ENCODE measurements at places on chromosomes 2 and 18.
A peak's percentile ranks its signal among the peaks of the same experiment; 100 is the strongest.

GRCh38 chr18:44897816-44898215, 217.1 kb downstream of the SETBP1 start:
- DNase-seq: no peak

GRCh38 chr2:121828281-121828731, 72.9 kb downstream of the TSN start:
- DNase-seq: no peak

GRCh38 chr2:1714291-1715064, 29.8 kb downstream of the PXDN start:
- DNase-seq: no peak

DNA sequence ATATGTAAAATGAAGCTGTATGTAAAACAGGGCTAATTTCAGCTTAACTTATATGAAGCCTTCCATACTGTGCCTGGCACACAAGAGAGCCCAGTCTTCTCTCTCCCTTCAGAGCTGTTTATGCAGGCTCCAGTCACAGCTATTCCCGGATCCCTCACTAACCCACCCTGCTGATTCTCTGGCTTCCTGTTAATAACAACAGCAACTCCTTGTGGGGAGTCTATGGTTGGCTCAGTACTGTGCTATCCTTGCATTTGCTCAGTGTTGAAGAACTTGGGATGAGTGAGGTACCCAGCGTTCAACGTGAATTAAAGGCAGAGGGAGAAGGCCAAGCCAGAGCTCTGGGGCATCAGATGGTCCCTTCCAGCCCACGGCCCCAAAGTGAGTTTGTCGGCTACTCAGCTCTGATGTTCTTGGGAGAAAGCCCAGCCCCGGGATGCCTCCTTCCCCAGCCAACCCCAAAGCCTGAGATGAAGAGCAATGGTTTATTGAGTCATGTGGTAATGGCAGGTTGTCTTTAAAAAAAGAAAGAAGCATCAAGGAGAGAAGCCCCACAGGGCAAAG, 43.2 kb downstream of the PSD4 start:
- no peak for DNase-seq

DNA sequence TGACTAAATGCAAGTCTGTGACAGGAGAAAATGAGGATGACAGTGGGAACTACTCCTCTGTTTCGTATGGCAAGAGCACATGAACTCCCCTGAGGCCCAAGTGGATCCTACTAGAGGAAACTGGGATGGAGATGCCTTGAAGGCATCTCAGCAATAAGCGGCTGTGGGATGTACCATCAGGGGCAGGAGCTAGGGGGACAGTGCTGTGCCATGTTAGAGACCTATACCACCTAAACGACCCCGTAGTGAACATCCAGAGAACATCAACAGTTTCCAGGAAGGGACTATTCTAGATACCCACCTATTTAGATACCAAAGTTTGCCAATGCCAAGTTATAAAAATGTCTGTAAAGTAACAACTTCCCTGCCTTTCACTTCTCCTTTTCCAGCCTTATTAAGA, 860.8 kb upstream of the ACVR2A start:
- no peak for DNase-seq

- DNase-seq: no peak
Observed at GRCh38 chr2:227827143-227827542, 13.5 kb downstream of the CCL20 start.

GRCh38 chr2:241842620-241843211, 16.0 kb downstream of the PDCD1 start:
- DNase-seq: peak; percentile 89

GRCh38 chr2:2095360-2096093, 235.5 kb downstream of the MYT1L start:
- DNase-seq: no peak

DNA sequence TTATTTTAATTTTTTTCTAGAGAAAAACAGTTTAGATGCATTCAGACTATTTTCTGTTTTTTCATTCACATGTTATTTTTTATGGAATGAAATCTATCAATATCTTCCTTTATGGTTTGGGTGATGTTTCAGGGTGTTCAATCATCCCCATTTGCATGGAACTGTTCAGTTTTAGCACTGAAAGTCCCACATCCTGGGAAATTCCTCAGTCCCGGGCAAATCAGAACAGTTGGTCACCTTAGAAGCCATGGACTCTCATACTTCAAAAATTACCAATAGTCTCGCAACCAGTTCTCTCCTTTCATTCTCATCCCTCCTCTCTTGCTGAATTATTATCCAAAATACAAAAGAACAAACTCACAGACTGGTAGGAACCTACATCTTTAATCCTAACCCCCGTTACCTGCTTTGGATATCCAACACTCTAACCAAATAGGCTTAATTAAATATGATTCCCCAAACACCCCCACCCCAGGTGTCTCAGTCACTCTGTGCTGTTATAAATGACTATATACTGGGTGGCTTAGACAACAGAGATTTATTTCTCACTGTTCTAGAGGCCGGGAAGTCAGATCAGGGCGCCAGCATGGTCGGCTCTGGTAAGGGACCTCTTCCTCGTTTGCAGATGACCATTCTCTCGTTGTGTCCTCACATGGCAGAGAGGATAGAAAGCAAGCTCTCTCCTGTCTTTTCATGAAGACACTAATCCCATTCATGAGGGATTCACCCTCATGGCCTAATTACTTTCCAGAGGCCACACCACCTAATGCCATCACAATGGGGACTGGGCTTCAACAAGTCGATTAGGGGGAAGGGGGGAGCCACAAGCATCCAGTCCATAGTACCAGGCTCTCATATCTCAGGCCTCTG, 57.7 kb upstream of the SLC1A4 start:
- DNase-seq: no peak

DNA sequence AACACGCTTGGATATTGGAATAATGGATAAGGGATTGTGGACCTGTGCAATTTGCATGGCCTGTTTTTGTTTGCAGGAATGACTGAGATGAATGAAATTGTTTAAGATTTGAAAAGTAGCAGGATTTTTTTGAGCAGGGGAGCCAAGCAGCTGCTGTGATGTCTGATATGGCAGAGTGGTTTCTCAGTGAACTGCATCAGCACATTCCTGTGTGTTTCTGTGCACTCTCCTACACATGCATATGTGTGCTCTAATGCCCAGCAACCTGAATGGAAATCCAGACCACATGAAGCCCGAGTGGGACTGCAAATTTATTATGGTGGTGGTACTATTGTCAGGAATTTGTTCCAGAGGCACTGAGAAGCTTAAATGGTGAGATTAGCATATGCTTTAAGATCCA, 161.7 kb downstream of the PARD3B start:
- no peak for DNase-seq

DNA sequence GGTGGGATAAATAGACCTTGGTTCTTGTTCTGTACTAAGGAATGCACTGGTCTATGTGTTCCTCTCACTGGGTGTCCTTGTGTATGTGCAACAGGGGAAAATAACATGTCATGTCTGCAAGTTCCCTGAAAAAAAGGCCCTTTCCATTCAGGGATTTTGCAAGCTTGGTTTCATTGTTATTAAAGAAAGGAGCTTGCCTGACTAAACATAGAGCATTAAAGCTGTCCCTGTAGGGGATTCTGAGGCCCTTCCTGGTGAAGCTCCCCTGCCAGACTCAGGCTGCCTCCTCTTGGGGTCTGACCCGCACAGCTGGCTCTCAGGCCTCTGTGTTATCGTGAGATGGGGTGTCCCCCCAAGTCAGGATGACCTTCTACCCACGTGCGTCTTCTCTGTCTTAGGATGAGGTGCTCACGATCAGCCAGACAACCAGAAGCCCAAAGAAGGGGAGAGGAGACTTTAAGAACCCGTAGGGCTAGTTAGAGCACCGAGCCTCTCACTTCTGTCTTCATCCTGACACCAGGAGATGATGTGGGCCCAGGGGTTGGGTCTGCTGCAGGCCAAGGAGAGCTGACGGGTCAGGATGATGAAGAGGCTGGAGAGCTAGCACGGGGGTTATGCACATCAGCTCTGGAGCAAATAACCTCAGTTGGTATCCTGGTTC, 21.2 kb downstream of the CAPG start:
- no peak for DNase-seq

DNA sequence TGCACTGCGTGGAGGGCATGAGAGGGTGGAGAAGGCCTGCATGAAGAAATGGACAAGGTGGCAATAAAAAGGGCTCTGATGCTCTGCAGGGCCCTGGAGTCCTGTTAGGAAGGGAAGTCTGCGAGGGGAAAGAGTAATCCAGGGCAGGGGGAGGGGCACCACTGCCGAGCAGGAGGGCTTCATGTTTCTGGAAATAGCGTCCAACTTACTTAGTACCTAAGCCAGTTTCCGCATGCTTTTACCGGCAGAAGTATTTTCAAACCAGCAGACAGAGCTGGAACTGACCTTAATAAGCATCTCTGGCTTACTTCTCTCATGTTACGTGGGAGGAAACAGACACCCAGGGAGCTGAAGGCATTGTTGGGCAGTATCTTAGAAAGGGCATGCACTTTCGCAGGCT, 156.7 kb downstream of the GALNT14 start:
- no peak for DNase-seq

DNA sequence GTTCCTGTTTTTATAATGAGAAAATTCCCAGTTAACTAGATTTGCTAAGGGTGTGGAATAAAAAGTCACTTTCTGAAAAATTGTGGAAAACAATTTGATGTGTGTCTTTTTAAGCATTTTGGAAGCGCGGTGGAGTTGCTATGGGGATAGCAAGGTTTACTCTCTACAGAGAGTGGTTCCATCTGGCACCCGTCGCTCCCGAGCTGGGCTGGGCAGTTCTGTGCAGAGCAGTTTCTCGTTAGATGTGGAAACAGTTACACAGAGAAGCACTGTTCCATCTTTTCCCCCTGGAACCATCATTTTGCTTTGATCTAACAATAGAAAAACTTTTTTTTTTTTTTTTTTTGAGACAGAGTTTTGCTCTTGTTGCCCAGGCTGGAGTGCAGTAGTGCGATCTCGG, 17.4 kb downstream of the LDLRAD4 start:
- no peak for DNase-seq

DNA sequence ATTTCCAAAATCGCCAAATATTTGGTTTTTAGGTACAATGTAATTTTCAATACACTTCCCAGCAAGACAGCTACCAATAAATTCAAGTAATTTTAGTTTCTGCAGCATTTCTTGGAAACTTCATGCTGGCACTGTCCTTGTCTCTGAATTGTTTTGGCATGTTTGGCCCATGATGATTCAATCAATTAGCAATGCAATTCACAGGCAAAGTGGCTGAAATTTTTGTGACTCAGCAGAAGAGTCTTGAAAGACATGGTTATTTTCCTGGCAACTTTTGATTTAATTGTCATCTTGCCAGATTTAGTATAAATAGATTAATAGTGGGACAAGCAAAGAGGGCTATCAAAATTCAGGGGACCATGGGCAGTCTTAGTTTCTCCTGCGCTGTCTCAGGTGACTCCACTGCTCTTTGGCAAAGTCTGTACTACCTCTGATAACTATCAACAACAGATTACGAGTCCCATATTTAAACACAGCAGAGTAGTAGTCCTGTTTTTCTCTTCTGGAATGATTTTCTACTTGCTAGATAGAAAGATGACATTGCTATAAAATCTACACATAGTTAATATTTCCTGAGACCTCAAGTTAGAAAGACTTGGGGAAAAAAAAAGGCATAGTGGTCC, 88.9 kb upstream of the CYP26B1 start:
- DNase-seq: no peak

DNA sequence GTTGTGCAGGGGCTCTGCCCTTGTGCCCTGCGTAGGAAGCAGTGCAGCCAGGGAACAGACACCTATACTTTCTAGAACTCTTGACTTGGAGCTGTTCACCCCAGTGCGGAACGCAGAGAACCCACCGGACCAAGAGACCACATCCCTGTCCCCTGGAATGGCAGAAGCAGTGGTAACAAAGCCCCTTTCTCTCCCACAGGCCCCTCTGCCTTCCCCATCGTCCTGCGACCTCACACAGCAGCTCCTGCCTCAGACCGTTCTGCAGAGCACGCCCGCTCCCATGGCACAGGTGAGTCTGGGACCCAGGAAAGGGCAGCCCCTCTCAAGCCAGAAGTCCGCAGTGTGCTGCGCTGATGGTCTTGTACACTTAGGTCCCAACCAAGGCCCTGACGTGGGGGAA, 24.6 kb upstream of the RPL31 start:
- DNase-seq: no peak

- DNase-seq: no peak
Observed at GRCh38 chr2:9251154-9252001, 44.8 kb downstream of the ASAP2 start.

DNA sequence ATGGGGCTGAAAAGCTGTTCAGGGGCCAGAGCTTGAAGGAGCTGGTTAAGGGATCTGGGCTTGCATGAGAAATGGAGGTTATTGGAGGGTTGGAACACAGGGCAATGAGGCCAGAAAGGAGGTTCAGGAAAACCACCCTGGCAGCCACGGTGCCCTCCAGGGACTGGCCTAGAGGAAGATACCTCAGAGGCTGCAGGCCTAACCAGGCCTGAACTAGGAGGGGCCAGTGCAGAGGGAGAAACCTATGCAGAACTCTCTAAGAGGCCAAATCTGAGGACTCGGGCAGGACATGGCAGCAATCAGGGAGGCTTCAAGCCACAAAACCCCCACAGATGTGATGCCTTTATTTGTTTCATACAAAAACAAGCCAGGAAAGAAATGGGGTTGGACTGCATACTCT, 66.8 kb downstream of the BIN1 start:
- peak; percentile 65 for DNase-seq

- no peak for DNase-seq
Observed at GRCh38 chr2:31535768-31536167, 45.0 kb downstream of the SRD5A2 start.
